Vagina (tissue), 2 donors: ENCODE measurements at places on chromosomes 3 and 15.

GRCh38 chr3:127652246-127652995 is 20.3 kb upstream of the ABTB1 start:
- DNase-seq, result no peak

GRCh38 chr15:83283138-83283812 is 1.2 kb downstream of the BNC1 start:
- DNase-seq, result no peak

GRCh38 chr15:66993874-66994696 is 71.3 kb upstream of the SMAD3 start:
- no peak for DNase-seq

DNA sequence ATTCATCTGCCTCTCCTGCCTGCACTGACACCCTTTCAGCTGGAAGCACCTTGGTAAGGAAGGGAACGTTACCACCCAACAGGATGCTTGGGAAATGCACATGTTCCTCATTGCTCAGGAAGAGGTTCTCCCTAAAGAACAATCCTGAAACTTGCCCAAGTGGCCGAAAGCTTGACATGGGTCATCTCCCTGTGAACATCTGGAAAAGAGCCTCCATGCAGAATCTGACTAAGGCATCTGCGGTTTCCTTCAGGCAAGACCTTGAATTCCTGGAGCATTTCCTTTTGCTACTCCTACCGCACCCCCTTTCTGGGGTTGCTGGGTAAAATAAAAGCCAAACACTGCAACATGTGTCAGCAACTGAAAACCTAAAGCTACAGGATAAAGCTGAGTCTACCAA is 68.7 kb upstream of the SNRK start:
- no peak for DNase-seq

DNA sequence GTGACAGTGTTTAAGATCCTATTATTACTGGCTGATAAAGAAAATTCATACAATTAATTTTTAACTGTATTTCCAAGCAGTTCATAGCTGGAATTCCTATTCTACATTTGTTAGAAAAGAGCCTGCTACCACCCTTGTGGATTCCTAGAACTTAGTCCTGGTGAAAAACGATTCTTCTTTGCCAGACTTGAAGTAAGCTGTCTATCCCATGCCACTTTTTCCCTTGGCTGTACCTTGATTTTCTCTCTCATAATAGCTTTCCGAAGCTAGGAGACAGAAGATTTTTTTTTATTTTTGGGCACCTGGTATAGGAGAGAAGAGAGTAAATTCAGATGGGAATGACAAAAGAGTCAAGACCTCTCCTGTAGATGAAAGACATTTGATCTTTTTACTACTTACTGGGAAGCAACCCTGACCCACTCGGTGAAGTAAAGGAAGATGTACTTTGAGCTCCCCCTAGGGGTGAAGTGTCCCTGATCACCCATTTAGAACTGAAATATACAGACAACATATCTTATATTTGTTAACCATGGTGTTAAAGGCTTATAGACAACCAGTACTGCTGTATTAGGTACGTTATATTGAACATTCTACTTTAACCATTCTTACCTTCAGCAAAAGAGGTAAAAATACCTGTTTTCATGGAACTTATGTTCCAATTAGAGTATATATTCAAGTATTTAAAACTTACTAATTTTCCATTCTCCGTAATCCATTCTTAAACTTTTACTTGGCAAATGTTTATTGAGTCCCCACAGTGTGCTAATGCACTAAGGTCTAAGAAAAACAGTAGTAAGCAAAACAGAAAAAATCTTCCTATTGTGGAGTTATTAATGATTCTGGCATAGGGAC is 36.2 kb upstream of the C3orf38 start:
- no peak for DNase-seq

GRCh38 chr3:129618186-129618820 is 11.8 kb upstream of the PLXND1 start:
- no peak for DNase-seq

GRCh38 chr3:89698208-89698830 is 590.9 kb downstream of the EPHA3 start:
- DNase-seq, result no peak

GRCh38 chr15:22945071-22945470 is 35.1 kb downstream of the CYFIP1 start:
- no peak for DNase-seq

GRCh38 chr3:62892951-62893350 is 17.7 kb upstream of the CADPS start:
- DNase-seq, result no peak

- no peak for DNase-seq
Measured at GRCh38 chr15:70435369-70435768, 328.0 kb downstream of the UACA start.

DNA sequence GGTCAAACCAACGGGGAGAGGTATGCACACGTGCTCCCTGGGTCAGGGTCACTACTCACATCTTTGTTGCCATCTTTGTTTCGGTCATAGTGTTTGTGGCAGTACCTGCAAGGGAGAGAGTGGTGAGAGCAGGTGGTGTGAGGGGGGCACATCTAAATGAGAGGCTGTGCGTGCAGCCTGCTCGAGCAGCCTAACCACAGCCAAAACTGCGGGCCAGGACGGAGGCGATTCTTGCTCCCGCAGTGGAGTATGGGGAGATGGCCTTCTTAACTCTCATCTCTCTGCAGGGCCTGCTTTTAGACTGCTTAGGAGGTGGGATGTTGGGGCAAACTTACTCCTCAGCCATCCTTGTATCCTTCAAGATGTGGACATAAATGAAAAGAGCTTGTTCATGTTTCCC is 6.9 kb upstream of the PLA2G4F start:
- no peak for DNase-seq
